ENCODE measurements at places on chromosomes 2 and 18.

GRCh38 chr2:158756976-158757375 lies 38.1 kb upstream of the DAPL1 start:
- no peak for DNase-seq

DNA sequence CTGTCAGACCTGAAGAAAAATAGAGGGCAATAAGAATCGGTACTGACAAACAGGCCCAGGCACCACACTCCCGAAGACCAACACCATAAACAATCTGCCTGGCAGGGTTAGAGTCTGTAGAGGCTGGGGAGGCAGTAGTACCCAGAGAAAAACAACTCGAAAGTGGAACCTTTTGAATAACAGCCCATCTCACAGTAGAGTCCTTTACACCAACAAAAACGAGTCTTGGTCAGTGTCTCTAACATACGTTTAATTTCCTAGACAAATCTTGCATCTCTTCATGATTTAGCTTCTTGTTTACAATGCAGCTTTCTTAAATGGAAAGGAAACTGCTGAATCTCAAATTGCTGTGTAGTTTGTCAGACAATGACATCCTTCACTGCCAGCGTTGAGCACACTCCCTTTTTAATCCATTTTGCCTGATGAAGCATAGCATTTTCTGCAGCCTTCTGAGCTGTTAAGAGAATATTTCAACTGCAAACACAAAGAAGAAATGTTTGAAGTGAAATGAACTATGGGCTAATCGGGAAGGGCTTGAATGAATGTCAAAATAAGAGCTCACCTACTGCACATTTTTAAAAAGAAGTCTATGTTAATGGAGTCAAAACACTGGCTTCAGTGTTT lies 73.1 kb upstream of the DSG1 start:
- peak; percentile 16 for DNase-seq

- DNase-seq: no peak
Measured at GRCh38 chr2:112902816-112903215, 8.1 kb upstream of the IL37 start.

- DNase-seq: no peak
Measured at GRCh38 chr2:239321596-239322415, 79.0 kb downstream of the HDAC4 start.

GRCh38 chr2:196186266-196186980 lies 15.0 kb upstream of the STK17B start:
- DNase-seq: no peak

DNA sequence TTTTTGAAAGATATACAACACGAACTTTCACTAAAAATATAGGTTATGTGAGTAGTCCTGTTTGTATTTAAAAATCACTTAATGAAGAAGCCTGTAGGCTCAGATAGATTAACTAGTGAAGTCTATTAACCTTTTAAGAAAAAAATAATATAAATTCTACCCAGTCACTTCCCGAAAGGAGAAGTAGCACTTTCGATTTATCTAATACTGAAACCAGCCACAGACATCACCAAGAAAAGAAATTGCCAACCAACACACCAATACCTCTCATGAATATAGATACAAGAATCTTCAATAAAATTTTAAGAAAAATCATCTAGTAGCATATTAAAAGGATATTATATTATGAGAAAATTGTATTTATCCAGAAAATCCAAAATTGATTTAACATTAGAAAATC lies 160.5 kb downstream of the GALNT13 start:
- no peak for DNase-seq

- DNase-seq: no peak
Measured at GRCh38 chr18:47728921-47729320, 201.5 kb downstream of the SMAD2 start.

GRCh38 chr18:27823053-27823452 lies 353.9 kb downstream of the CDH2 start:
- DNase-seq: no peak

DNA sequence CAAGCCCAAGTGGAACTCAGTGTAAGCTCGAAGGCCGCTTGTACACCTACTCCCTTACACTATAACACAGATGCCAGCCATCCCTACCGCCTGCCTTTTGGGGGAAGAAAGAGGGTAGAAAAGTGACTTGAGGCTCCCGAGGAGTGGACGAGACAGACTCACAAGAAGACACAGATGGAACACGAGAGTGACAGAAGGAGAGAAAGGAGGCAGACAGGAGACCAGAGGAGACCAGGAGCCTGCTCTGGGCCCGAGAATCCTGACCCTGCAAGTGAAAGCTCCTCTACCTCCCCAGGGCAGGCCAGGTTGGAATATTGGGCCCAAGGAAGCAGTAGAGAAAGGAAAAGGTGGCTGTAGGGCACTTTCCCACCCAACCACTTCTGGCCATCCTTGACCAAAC lies 23.4 kb upstream of the TNS1 start:
- no peak for DNase-seq

- DNase-seq: no peak
Measured at GRCh38 chr2:232418466-232419244, 12.0 kb downstream of the ALPG start.

GRCh38 chr2:174117951-174118930 lies 130.1 kb downstream of the OLA1 start:
- no peak for DNase-seq

GRCh38 chr2:74368499-74368898 lies 11.6 kb downstream of the DCTN1 start:
- no peak for DNase-seq

GRCh38 chr2:231573096-231573495 lies 19.6 kb upstream of the TEX44 start:
- no peak for DNase-seq

- no peak for DNase-seq
Measured at GRCh38 chr2:223601018-223601417, 1.1 kb downstream of the SCG2 start.

DNA sequence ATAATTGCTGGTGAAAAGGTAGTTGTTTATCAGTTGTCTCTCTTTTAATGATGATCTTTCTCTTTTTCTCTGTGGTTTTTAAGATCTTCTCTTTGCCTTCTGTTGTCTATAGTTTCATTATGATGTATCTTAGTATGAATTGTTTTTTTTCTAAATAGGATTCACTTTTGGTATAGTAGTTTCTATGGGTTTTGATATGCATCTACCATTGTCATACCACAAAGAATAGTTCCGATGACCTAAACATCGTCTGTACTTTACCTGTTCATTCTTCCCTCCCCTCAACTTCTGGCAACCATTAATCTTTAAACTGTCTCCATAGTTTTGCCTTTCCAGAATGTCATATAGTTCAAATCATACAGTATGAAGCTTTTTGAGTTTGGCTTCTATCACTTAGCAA lies 19.6 kb downstream of the RDH14 start:
- DNase-seq: no peak

DNA sequence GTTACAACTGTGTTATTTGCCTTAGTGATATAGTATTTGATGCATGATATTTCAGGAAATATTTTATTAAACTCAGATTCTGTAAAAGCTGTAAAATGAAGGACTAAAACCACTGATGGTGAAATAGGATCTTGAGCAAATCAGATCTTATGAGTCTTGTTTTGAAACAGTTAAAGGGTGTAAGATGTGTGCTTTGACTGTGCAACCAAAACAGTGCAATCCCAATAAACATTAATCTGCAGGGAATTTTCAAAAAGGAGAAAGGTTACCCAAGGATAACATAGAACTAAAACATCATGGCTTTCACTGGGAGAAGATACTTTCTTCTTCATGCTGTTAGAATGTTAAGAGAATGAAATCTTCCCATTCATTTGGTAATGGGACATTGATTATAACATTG lies 378.7 kb downstream of the PARD3B start:
- DNase-seq: no peak

DNA sequence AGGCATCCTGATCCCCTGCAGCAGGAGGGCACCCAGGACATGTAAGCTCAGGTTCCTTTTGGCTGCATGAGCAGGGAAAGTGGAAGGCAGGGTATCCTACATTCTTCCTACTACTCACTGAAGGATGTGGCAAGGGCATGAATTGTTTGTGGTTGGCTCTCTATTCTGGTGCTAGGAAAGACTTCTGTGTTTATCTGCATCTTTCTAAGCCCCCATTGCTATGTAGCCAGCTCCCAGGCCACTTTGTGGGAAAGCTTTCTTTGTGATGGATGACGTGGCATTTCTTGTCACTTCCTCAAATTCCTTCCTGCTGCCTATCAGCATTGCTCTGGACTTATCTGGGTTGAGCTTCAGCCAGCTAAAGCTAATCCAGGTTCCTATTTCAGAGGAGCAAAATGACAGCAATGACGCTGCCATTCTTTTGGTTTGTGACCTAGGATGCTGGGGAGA lies 46.2 kb downstream of the MEIS1 start:
- DNase-seq: no peak

DNA sequence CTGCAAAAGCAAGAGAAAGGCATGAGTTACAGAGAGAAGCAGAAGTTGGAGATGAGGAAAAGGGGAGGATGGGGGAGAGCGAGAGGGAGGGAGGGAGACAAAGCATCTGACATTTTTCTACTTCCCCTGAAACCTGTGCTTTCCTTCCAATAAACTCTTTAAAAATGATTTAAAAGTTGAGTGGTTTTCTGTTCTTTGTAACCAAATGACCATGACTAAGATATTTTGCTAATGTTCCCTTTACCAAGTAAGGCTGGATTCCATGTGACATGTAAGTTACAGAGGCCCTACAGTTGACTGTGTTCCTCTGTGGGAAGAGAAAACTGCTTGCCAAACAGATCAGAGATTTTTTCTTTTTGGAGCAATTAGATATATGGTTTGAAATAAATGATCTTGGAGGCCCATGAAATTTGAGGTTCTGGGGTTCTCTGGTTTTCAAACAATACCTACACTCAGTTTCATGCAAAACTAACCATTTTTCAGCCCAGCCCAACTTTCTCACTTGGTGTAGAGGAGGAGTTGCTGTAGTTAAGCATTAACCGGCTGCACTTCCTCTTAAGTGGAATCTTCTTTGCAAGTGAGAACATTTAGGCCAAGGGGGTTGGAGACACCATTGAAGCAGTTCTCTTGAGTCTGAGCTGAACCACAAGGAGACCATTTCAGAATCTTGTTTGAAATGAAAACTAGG lies 34.5 kb downstream of the INSIG2 start:
- peak; percentile 31 for DNase-seq

DNA sequence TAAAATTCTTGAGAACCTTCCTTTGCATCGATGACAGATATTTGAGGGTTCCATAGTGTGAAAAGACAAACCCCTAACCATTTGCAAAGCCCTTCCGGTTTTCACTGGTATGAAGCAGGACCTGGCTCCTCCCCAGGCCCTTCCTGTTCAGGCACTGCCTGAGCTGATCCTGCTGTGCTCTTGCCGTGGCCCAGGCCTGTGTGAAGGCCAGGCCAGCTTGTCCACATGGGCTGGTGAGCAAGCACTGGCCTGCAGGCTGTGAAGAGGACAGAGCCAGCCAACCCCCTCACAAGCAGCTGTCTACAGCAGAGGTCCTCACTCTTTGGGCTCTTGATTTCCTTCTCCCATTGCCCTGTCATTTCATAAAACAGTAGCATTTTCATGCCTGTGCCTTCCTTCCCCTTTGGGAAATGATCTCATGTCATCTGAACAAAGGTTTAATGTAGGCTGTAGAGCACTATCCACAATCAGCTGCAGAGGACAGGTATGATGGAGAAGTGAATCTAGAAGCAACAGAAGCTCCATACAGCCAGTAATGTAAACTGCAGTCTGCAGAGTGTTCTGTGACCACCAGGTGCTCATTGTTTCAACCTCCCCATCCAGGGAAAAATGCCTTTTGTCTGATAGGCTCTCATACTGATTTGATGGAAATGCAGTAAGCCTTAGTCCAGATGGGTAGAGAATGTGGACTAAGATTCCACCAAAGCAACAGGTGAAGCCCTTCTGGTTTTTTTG lies 19.8 kb downstream of the MPHOSPH10 start:
- no peak for DNase-seq

- DNase-seq: peak; percentile 41
Measured at GRCh38 chr2:239399433-239399920, 1.3 kb downstream of the HDAC4 start.

GRCh38 chr2:64606479-64607363 lies 47.0 kb downstream of the SERTAD2 start:
- peak; percentile 77 for DNase-seq

DNA sequence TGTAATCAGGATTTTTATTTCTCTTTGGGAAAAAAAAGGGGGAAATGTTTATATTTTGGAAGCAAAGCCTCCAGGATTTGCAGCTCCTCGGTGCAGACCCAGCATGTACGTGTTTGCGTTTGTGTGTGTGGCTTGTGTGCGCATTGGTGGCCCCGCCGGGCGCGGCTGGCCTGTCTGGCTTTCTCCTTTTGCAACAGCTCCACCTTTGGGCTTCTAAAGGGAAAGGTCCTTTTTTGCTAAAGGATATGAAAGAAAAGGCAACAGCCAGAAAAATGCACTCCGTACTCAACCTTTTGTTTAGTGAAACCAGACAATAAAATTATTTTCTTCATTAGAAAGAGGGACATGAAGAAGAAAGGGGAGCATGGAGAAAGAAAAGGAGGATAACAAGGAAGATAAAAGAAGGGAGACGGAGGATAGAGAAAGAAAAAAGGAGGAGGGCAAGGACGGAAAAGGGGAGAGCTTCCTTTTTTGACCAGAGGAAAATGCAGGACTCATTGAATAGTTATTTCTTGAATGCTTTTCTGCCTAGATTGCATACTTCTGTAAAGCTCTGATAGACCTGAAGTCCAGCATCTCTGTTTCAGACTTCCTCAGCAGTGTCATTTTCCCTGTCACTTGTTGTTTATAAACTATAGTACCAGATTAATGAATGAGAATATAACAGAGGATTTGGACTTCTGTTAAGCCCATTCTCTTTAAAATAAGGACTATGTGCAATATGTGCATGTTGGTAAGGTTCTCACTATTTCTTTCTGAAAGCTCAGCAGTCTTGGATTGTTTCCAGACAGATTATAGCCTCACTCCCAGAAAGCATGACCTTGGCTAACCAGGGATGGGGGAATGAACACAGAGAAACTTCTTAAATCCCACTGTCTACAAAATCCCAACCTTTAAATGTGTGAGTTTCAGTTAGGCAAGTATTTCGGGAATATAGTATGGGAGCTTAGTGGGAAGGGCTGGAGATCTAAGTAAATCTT lies 563.1 kb upstream of the PIK3C3 start:
- DNase-seq: peak; percentile 49

- no peak for DNase-seq
Measured at GRCh38 chr2:232689152-232689910, 7.8 kb upstream of the GIGYF2 start.

DNA sequence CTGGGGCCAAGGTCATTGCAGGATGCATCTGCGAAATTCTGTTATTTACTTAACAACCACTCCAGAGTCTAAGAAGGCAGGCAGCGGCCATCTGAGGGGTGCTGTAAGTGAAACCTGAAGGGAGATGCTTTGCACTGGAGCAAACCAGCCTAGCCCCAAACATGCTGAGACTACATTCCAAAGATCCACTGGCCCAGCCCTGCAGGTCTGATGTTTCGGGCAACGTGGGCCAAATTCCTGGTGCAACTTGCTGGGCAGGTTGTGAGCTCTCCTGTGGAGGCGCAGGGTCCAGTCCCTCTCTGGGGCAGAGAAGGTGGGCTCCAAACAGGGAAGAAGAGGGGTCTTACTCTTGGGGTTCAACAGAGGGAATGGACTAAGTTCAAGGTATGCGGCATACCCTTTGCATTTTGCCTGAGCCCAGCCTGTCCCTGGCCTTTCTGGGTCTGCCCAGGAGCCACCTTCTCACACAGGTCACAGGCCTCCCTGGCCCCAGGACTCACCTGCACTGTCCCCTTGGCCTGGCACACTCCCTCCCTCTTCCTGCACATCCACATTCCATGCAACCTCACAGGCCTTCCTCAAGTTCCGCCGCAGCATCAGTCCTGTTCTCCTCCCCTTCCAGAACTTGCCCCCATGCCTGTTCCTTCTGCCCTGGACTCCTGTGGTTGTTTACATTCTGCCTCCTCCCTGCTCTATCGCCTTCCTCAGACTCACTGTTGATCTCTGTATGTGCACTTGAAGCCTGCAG lies 5.1 kb upstream of the MAL start:
- DNase-seq: no peak

Measured in pons (tissue), 1 donor.